NCI-H146 (cell line): ENCODE measurements at places on chromosomes 16 and 17.

DNA sequence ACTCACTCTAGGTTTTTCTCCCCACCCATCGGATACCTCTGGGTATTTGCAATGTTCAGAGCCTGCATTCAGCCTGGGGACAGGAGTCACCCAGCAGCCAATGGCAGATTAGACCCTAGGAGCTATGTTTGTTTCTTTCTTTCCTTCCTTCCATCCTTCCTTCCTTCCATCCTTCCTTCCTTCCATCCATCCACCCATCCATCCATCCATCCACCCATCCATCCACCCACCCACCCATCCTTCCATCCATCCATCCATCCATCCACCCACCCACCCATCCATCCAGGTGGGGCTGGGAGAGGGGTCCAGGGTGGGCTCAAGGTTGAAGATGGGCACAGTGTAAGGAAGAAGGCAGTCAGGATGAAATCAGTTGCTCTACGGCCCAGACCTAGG is 39.9 kb downstream of the TIMM22 start:
- DNase-seq: no peak

- DNase-seq: no peak
Measured at GRCh38 chr17:81378941-81379511, 16.2 kb upstream of the BAHCC1 start.

DNA sequence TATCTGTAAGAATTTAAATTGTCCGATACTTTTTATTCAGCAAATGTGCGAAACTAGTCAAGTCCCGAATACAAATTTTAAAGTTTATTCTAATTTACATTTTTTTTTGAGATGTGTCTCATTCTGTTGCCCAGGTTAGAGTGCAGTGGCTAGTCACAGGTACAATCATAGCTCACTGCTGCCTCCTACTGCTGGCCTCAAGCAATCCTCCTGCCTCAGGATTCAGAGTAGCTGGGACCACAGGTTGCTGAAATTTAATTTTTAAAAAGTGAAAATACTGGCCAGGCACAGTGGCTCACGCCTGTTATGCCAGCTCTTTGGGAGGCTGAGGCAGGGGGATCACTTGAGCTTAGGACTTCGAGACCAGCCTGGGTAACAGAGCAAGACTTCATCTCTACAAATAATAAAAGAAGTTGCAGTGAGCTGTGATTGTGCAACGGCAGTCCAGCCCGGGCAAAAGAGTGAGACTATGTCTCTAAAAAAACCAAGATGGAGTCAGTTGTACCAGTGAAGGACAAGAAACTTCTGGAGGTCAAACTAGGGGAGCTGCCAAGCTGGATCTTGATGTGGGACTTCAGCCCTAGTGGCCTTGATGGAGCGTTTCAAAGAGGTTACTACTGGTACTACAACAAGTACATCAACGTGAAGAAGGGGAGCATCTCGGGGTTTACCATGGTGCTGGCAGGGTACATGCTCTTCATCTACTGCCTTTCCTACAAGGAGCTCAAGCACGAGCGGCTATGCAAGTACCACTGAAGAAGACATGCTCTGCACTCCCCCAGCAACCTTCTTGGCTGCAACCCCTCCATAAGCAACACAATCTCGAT is 5.6 kb downstream of the POLG2 start:
- peak; percentile 8 for DNase-seq

- no peak for DNase-seq
Measured at GRCh38 chr17:44956998-44957981, 9.7 kb upstream of the KIF18B start.

DNA sequence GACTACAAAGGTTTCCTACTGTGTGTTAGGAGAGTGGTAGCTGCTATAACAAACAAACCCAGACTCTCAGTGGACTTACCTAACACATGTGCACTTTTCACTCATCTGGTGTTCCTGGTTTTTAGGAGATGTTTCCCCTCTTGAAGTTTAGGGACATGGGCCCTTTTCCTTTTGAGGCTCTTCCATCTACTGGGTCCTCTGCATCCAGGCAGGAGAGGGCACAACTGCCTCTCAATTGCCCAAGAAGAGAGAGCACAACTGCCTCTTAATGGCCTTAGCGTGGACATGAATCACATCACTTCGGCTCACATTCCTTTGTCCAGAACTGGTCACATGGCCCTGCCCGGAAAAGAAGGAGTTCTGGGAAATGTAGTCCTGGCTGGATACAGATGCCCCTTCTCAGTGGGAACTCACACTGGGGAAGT is 9.8 kb upstream of the TNRC6C start:
- no peak for DNase-seq

- no peak for DNase-seq
Measured at GRCh38 chr16:47046726-47047523, 73.5 kb upstream of the DNAJA2 start.

DNA sequence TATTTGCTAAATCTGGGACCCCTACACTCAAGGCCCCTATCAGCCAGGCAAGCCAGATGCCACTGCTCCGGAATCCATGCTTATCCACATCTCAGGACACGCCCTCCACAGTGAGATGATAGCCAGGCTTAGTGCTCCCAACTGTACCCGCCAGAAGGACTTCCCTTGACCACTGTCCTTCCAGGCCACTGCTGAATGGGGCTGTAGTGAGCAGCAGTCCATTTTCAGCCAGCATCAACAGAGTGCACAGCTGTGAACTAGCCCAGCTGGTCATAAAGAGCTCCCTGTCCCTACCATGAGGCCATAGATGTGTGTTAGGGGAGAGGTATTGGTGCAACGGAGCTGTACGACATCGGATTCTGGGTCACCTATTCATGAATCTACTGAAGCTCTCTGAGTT is 13.0 kb upstream of the MED9 start:
- DNase-seq: no peak

DNA sequence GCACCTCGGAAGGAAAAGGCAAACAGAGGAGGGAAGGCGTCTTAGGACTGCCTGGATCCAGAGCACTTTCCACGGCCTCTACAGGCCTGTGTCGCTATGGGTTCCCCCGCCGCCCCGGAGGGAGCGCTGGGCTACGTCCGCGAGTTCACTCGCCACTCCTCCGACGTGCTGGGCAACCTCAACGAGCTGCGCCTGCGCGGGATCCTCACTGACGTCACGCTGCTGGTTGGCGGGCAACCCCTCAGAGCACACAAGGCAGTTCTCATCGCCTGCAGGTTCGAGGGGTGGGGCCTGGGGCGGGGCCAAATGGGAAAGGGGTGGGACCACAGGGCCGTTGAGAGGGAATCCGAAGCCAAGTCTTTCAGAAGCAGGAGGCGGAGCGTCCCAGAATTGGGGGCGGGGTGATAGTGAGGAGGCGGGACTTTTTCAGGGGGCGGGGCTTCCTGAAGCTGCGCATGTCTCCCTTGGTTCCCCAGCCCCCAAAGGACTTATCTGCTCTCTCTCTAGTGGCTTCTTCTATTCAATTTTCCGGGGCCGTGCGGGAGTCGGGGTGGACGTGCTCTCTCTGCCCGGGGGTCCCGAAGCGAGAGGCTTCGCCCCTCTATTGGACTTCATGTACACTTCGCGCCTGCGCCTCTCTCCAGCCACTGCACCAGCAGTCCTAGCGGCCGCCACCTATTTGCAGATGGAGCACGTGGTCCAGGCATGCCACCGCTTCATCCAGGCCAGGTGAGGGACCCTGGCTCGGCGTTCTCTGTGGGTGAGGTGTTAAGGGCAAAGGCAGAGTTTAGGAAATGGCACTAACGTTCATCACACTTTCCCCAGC is 939 bp downstream of the BCL6B start:
- no peak for DNase-seq

- DNase-seq: no peak
Measured at GRCh38 chr16:68902969-68903345, 59.6 kb downstream of the TANGO6 start.

GRCh38 chr17:76274112-76274956 is 9.2 kb downstream of the UBALD2 start:
- DNase-seq: no peak

DNA sequence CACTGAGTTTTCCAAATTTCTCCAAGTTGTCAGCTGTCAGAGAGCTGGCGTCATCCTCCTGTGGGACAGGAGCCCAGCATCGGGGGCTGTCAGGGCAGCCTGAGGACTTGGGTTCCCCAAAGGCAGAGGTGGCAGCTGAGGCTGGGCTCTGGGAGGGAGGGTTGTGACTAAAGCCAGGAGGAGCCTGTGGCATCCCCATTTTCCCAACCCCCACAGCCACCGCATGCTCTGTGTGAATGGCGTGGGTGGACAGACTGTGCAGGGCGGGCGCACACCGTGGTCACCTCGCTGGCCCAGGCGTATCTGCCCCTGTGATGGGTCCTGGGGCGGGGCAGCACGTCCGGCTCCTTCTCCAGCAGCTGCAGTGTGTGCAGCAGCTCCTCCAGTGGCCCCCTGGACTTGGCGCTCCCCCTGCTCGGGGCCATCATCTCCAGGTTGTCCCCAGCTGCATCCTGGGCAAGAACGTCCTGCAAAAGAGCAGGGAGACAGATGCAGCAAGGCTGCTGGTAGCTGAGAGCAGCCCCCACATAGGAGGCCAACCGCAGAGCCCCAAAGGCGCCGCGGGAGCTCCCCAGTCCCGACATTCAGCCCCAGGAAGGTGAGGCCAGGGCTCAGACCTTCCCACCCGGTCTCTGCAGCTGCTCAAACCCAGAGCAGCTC is 24.8 kb downstream of the CEP131 start:
- DNase-seq: no peak

DNA sequence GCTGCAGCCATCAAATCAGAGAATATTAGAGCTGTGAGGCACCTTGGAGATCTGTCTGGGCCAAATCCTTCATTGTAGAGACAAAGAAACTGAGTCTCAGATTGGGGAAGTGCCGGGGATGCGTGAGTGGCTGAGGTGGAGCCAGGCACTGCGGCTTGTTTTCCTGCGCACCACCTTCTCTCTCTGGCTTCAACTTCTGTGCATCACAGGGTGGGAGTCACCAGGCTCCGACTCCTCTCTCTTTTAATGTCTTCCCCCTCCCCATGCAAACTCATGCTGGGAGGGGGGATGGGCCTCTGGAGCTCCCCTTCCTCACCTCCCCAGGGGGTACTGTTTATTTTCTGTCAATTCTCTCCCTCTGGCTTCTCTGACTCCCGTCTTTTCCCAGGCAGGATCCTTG is 8.7 kb upstream of the ETV4 start:
- DNase-seq: no peak

GRCh38 chr16:27387724-27388123 is 14.2 kb upstream of the IL21R start:
- DNase-seq: no peak

DNA sequence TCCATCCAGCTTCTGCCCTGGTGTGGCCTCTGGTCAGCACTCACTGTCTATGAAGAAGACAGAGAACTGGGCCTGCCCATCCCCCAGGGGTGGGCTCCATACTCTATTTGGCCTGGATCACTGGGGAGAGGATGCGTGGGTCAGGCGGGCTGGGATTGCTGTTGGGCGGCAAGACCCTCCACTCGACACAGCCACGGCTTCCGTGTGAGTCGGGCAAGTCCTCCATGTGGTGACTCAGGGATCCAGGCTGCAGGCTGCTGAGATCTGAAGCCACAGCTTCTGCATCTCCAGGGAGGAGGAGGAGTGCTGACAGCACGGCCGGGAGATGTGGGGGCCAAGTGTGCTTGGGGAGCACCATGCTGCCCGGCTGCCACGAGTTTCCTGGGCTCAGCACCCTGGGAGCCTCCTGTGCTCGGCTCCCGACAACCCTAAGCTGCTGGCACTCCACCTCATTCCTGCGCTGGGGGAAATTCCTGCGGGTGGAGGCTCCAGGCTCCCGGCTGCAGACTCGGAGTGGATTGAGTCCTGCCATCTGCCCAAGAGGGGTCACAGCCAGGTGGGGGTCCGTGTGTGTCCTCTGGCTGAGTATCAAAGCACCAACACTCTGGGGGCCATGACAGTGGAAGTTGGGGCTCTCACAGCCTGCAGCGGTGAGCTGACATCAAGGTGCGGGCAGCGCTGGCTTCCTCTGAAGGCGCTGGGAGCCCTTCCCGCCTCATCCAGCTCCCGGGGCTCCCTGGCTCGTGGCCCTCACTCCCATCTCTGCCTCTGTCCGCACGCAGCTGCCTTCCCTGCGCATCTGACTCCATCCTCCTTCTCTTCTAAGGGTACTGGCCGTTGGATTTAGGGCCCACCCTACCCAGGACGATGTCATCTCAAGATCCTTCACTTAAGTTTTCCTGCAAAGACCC is 24.4 kb upstream of the CBFA2T3 start:
- DNase-seq: no peak

DNA sequence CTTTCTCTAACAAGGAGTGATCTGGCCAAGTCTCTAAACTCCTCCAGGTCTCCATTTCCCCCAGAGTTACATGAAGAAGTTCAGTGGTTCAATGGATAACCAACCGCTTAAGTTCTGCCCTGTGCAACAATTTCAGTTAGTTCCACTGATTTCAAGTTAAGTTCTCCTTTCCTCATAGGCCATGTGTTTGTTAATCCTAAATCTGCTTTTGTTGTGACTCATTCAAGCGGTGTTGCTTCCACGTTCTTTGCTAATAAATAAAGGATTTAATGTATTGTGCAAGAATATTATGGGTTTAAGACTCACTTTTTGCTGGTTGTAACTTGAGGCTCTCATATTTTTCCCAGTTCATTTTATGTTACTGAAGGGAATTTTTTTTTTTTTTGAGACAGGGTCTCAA is 36.3 kb downstream of the GNA13 start:
- no peak for DNase-seq

GRCh38 chr17:17372856-17373520 is 69.8 kb downstream of the NT5M start:
- DNase-seq: no peak

DNA sequence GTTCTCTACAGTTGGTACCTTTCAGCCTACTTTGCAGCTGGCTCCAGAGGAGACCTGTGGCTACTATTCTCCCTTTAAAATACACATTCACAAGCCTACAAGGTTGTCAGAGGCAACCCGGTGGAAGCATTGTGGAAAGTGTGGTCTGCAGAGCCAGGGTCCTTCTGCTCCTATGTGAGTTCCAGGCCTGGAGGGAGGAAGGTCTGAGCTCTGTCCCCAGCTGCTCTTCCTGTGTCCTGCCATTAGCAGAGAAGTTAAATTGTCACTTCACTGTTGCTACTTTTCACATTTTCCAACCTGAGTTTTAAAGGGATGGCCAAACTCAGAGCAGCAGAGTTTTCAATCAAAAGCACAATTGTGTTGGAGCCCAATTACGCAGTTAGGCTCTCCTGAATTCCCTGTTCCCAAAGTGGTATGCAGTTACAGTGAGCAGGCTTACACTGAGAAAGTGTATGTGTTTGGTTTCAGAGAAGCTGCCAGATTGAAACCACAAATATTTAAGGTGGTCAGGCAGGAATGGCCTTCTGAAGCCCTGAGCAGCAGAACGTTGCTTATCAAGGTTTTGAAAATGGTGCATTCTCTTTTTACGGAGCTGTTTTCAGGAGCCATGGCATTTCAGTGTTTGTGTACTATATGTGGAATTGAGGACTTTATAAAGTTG is 25.0 kb downstream of the MAP3K3 start:
- DNase-seq: no peak

DNA sequence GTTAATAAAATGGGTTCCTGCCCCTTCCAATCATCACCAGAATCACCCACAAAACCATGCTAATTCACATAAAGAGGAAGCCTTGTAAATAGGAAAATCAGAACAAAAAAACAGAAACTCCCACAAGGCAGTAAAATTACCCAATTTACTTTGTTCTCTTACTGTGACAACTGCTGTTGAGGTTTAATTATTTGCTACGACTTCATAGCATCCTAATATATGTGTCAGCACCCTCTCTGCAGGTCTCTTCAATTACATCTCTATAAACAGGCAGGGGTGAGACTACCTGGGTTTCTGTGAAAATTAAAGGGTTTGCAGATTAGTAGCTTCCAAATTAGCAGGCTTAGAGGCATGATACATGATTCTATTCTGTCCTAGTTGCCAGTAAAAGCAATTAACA is 2.7 kb downstream of the WDR59 start:
- no peak for DNase-seq
